Esophagus muscularis mucosa (tissue), 4 donors: ENCODE measurements at places on chromosomes 4 and X. TPM values are rescaled to one million over a fixed set of nuclear protein-coding genes. Genes with fewer than 3 reads are reported as not detected.

- DNase-seq = peak; percentile 74
These were observed 115.0 kb upstream of the LDB2 start for GRCh38 chr4:17013382-17014006.

DNA sequence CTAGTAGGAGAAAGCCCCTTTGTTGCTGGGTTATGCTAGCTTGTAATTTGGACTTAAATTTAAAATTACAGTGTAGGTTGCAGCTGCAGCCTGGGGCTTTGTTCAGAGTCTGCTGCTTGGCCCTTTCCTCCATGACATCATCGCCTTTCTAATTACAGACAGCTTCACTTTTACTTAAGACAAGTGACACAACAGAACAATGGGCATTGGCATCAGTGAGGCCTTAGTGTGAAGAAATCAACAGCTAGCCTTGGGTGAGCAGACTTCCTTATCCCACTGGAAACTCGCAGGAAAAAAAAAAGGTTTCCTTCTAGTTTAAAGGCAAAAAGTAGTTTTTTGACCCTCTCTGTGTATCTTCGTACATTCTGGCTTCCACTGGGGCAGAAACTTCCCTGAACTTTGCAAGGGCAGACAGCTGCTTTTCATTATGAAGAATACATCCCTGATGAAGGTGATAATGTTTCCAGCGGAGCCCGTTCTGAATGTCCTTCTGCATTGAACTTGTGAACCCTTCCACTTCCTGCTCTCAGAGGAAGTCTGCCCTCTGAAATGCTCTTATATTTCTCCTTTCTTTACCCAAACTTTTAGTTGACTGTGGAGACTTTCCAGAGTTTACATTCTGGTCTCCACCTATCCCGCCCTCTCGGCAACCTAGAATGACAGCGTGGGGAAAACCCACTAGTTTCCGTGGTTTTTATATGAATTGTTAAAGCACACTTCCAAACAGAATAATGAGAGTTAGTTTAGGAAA, 123.2 kb upstream of the FAM9C start:
- no peak for DNase-seq

DNA sequence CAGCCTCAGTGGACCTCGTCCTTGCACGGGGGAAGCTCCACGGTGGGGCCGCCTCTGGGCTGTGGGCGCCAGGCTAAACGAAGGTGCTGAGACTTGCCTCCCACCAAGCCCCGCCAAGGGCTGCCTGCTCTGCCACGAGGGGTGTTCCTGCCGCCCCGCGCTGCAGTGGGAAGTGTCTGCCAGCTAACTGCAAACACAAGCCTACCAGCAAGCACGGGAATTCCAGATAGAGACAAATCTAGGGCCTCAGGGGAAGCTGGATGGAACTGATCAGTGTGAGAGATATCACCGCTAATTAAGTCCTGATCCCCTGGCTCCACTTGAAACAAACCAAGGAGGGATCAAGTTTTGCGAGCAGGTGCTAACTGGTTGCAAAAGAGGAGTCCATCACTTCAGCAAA, 181.6 kb upstream of the LEF1 start:
- DNase-seq = no peak

- DNase-seq = no peak
These were observed 136.4 kb downstream of the MAPK10 start for GRCh38 chr4:86223472-86223871.

- DNase-seq = no peak
These were observed 39.8 kb upstream of the RBM47 start for GRCh38 chr4:40669504-40669903.

- no peak for DNase-seq
These were observed 79.8 kb downstream of the RLIM start for GRCh38 chrX:74534569-74535038.

- DNase-seq = no peak
These were observed 5.1 kb upstream of the VBP1 start for GRCh38 chrX:155211208-155211607.

DNA sequence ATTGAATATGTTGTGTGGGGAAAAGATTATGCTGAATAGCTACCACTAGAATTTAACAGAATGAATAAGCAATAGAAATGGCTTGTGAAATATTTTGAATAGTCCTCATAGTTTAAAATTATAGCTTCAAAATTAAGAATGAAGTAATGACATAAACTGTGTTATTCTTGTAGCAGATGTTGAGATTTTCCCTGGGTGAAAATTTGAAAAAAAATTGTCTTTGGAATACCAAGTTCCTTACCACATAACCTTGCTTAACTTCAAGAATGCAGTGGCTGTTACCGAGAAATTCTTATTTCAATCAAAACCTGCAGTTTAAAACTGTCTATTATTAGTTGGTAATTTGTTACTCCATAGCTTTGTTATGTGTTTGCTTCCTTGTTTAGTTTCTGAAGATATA, 1268.6 kb downstream of the RAPGEF2 start:
- DNase-seq = no peak

DNA sequence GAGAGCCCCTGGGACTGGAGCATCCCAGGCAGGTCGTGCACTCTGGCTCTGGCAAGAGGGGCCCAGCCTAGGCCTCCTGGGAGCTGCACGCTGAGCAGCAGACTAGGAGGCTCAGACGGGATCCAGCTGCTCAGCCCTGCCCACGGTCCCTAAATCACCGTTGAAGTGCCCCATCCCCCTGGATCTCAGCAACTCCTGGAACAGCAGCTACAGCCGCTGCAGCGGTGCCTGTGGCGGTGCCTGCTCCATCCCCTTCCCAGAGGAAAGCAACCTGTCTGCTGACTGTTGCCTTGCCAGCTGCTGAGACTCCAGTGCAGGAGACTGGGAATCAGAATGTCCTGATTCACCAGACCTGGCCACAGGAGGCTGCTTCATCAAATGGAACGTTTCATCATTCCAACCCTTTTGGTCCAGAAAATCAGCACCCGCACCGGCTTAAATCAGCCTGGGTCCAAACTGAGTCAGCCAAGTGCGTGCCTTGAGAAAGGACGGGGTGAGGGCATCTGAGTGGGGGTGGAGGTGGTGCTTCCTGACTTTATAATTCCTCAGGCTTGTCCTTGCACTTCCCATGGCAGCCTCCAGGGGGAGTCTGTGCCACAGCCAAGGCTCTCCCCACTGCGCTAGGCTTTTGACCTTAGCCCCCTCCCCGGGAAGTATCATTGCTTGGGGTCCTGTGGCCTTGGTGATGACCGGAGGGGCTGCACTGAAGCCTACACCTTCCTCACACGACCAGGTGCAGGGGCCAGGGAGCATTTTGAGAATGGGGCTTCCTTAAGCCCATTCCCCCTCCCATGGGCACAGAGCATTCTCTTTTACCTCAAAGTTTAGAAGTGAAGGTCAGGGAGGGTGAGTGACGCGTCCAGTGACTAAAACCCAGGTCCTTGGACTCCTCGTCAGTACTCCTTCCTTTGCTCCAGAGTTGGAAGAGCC, 6.5 kb downstream of the ZNF185 start:
- DNase-seq = no peak

The LRBA gene
- total RNA-seq = 21.2 TPM

DNA sequence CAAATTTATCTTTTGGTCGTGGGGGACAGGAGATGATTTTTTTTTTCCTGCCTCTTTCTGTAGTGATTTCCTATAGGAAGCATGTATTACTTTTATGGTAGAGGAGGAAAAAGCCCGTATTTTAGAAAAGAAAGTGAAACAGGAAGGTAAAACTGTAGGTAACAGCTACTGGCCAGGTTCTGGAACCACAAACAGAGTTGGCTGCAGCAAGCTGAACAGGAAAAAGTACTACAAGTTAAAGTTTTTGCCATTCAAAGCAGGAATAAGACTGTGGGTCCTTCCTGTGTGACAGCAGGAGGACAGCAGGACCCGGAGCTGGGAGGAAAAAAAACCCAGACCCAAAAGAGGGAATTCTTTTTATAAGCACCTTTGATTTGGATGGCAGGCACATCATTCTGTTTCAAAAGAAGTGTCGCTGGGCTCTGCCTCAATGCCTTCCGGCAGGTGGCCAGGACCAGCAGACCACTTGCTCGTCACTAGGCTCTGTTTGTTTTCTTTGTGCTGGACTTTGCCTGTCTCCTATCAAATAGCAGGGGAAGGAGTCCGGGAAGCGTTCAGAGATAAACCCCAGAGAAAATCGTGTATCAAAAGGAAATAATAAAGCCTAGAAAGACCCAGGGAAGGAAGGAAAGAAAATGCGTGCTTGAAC, 277.9 kb downstream of the ADGRA3 start:
- DNase-seq = no peak

The EDNRA gene
- 4.6 TPM for total RNA-seq

The JCHAIN gene
- total RNA-seq = 2.1 TPM

DNA sequence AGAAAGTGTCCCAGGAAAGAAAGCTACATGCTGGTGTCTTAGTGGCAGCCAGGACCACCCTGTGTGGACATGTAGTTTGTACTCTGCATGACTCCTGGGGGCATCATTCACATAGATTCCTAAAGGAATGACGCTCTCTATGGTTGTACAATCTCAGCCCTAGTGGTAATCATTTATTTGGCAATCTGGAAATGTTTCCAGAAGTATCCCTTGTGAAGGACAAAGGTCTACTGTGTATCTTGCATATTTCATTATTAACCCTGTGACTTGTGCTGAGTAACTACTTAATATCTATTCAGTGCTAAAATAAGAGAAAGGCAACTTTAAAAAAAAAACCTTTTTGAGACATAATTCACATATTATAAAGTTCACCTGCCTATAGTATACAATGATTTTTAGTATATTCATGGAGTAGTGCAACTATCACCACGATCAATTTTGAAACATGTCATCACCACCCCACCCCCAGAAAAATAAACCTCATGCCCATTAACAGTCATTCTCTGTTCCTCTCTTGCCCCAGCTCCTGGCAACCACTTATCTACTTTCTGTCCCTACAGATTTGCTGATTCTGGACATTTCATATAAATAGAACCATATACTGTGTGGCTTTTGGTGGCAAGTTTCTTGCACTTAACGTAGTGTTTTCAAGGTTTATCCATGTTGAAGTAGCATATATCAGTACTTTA, 51.7 kb downstream of the SHROOM3 start:
- DNase-seq = no peak

The MAGEC2 gene
- total RNA-seq = not detected

GRCh38 chr4:165418073-165418472, 39.3 kb downstream of the CPE start:
- no peak for DNase-seq

DNA sequence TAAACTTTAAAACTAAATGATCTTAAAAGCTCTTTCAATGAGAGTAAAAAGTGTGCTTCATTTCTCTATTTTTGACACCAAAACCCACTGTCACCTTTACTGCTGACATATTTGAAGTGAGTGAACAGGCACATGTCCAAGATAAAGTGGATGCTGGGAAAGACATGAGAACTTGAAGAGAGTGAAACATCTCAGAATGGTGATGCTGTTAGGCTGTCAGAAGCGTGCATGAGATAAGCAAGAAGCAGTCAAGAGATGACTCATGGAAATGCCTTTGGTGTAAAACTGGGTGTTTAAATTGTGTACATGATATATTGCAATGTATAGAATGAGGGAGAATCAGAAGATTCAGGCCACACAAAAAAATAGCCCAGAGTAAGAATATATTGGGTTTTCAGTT, 21.8 kb upstream of the GBA3 start:
- no peak for DNase-seq

GRCh38 chr4:27873596-27873995, 1013.0 kb downstream of the STIM2 start:
- DNase-seq = no peak

GRCh38 chrX:68750316-68750715, 78.5 kb upstream of the EFNB1 start:
- DNase-seq = no peak

The MAGEE1 gene
- 4.6 TPM for total RNA-seq

DNA sequence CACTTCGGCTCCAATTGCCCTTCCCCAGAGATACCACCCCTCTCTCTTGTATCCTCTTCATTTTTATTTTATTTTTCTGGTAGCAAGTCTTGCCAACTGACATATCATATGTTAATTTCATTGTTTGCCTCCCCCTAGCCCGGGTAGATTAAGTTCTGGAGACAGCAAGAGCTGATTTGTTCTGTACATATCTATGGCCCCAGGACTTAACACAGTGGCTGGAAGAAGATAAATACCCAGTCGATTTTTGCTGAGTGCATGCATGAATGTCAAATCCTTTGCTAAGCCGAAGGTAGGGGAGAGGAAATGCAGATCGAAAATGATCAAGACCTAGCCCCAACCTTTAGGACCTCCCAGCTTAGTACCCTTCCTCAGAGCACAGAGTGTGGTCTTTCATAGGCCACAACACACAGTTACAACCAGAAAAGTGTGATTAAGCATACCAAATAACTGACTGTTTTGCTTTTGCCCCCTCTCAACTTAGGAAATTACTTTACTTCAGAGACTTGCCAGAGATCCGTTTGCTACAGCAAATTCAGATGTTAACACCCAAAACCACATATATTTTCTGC, 58.7 kb upstream of the KLF3 start:
- peak; percentile 77 for DNase-seq

- DNase-seq = no peak
These were observed 95.3 kb downstream of the AREG start for GRCh38 chr4:74540193-74540592.

DNA sequence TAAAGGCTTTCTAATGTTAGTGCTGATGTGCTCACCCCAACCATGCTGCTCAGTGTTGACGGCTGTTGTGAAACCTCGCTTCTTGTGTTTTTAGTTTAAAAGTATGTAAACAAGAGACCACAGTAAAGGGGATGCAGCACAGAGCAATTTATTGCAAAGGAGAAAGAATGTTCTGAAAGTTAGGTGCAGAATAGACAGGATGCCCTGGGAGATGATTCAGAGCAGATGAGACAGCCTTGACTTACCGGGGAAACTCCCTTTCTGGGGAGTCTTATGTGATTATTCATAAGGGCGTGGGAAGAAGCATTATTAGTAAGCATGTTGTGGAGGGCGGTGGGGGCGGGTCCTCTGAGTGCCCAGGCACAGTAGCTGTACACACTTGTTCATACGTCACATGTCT, 47.7 kb downstream of the EVC start:
- no peak for DNase-seq

The COL4A6 gene
- 192 TPM for total RNA-seq

GRCh38 chr4:184386271-184386781, 88.0 kb downstream of the IRF2 start:
- DNase-seq = no peak

The SYN1 gene
- total RNA-seq = 0.66 TPM

DNA sequence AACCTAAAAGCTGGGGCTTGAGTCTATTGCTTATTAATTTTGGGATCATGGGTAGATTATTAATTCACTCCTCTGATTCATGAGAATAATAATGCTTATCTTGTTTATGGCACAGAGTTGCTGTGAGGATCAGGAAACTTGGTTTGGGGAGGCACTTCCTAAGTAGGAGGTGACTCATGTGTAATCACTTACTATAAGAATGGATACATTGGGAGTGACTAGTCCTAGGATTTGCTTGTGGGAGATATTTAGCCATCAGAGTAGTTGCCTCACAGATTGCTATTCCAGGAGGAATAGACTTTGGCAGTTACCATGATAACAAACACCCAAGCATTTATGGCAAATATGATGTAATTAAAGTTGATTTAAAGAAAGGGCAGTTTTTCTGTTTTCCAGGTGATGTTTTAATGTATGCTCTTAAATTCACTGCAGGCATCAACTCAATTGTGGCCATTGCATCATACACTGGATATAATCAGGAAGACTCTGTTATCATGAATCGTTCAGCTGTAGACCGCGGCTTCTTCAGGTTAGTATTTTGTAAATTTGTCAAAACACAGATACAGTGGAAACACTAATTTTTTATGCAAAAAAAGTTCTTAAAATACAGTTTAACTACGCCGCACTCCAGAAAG, 41.9 kb downstream of the POLR2B start:
- no peak for DNase-seq
